T-helper 1 cell treated with Interleukin-12 subunit alpha and Interleukin-12 subunit beta and Interleukin-4 antibody, amounts not matched to agents 30 ng/mL and 1 ng/mL, for 36 hours (primary cell): ENCODE measurements at places on chromosomes 4 and X. TPM values are rescaled to one million over a fixed set of nuclear protein-coding genes. Genes with fewer than 3 reads are reported as not detected.

TRIM61 gene
- 2.5 and 5.1 TPM in 2 replicates for total RNA-seq

UNC5C gene
- total RNA-seq = not detected in 2 replicates

SYNPO2 gene
- 0.93 and 0.98 TPM in 2 replicates for total RNA-seq

HSD17B13 gene
- total RNA-seq = 0.15 and 0.22 TPM in 2 replicates
